Suppressor macrophage treated with lipopolysaccharide for 1 hour (primary cell): ENCODE measurements at places on chromosomes 5 and 9.
A peak's percentile ranks its signal among the peaks of the same experiment; 100 is the strongest.

DNA sequence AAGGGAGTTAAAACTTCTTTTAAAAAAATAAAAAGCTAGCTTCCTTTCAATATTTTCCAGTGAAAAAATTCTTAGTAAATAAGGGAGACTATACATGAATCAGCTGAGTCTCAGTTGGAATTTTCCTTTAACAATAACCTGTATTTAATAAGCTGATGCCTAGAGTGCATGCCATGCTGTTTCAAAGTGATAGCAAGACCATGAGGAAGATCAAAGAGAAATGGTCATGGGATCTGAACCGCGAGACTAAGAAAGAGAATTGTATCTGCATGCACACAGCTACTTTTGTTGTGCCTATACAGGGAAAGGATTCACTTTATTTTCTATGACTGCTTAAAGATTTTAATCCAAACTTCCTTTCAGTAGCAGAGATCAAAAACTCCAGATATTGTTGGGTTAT, 2217.0 kb downstream of the MAT2B start:
- DNase-seq, result no peak

DNA sequence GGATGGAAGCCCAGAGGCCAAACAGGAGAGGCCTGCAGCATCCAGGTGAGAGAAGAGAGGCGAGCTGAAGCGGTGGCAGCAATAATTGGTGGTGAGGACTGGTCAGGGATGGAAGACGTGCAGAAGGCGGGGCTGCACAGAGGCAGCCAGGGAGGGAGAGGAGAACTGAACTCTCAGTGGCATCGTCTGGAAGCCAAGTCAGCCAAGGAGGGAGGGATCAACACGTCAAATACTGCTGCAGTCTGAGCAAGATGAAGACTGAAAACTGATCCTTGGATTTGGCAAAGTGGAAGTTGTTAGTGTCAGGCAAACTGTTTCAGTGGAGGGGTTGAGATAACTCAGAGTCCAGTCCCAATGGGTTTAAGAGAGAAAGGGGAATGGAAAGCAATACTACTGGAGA, 145.4 kb downstream of the CDK5RAP2 start:
- DNase-seq, result no peak

GRCh38 chr9:8757881-8758280, 958.3 kb upstream of the DMAC1 start:
- DNase-seq, result no peak

- DNase-seq, result peak; percentile 26
Measured at GRCh38 chr5:180201051-180201987, 7.7 kb downstream of the RASGEF1C start.

DNA sequence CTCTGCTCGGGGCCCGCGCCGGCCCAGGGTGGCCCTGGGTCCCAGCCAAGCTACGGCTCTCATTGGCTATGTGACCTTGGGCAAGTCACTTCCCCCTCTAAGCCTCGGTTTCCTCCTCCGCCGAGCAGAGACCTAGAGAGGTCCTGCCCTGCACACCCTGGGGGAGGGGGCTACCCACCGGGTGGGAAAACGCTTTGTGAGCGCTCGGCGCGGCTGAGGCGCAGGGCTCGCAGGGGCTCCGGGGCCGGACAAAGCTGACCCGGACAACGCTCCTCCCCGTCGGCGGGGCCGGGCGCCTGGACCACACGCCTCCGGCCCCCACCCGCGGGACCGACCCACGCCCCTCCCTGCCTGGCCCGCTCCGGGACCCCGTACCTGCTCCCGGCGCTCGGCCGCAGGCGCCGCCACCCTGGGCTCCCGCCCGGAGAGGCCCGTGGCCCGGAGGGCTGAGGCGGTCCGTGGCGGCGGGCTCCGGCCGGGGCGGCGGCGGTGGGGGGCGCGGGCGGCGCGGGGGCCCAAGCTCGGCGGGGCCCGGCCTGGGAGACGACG, 85.7 kb upstream of the MELK start:
- DNase-seq, result peak; percentile 77

- DNase-seq, result no peak
Measured at GRCh38 chr5:60583616-60584015, 116.3 kb downstream of the DEPDC1B start.

GRCh38 chr9:116717150-116717549, 30.0 kb downstream of the TRIM32 start:
- DNase-seq, result no peak

DNA sequence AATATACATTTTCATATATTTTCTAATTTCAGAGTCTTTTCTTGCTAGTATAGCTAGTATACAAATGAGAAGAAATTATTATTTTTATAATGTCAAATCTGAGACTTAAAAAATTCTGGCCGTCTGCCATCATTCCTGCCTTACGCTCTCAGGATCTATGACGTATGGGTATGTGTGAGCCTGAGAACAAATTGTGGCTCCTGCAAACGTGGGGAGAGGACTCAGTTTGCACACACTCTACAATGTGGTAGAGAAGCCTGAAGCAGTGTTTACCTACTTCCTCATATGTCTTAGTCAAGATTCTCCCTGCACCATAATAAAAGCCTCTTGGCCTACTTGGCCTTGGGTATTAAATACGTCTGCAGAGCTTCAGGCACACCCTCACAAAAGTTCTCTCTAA, 825.4 kb downstream of the SEMA5A start:
- DNase-seq, result no peak

DNA sequence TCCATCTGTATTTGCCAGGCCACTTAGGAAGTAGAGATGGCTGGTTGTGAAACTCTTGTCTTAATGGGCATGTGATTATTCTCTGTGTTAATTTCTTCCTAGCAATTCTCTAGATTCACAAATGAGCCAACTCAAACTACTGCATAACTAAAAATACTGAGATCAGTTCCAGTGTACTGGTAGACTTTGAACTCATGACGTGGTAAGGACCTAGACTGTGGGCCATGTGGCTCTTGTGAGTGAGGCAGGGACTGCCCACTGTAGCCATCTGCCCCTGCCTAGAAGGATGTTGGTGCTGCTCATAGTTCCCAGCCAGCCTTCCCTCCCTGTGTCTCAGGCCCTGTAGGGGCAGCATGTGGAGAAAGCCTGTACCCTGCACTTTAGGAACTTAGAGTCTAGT, 47.4 kb downstream of the CYSTM1 start:
- DNase-seq, result no peak

DNA sequence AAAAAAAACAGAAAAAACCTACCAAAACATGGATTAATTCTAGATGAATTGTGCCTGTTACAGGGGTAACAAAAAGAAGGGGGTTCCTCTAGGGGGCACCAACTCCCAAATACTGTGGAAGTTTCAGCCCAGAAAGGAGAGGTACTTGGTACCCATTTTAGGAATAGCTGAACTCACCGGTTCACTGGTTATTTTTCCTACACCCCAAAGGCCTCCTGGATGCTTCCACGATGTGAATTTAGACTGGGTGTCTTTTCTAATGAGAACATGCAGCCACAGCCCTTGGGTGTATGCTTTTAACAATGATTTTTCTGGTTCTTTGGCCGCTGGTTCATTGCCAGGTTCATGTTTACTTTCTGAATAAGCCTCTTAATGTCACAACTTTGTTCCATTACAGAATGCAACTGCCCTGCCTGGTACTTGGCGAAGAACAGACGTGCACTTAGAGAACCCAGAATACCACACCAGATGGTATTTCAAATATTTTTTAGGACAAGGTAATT, 46.7 kb downstream of the GARNL3 start:
- DNase-seq, result peak; percentile 36

DNA sequence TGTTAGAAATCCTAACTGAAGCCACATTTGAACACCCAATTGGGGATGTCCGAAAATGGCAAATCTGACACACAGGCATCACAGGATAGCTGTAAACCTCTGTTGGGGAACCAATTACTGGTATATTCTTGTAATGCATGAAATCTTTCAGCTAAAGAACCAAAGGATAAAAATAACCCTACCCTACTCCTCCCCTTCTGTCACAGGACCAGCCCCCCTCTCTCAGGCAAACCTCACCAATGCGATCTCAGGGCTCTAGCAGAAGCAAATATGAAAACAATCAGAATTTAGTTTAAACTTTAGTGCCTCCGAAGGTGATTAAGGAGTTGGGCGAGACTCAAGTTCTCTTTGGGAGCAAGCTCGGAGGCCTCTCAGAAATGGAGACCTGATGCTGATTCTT, 499.3 kb downstream of the SPOCK1 start:
- no peak for DNase-seq

GRCh38 chr9:35736201-35736633, 3.8 kb downstream of the CREB3 start:
- peak; percentile 81 for DNase-seq

DNA sequence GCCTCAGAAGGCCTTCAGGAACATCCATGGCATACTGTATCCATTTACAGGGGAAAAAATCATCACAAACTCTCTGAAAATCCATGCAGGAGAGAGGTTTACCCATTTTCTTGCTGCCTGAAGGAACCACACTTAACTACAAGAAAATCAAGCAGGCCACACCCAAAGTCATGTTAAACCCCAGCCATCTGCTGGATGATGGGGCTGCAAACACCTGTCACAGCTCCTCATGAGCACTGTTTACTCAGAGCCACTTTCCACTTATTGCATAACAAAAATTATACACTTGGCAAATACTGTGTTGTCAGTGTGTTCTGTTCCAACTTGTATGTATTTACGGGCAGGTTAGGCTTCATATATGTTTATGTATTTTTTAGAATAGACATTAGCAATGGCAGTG, 35.8 kb downstream of the PPIC start:
- DNase-seq, result no peak

DNA sequence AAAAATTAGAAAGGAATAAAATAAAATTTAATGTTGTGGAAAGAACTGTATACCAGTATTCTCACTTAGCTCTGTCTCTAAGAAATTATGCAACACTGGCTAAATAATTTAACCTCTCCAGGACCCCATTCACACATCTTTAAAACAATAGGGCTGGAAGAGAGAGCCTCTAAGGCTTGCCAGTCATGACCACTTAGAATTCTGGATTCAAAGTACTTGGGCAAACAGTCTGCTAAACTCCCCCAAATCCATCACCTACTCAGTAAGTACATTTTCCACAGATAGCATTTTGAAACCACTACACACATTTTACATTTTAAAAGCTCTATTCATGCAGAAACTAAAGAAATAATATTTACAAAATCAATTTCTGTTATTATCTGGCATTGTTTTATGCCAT, 291.7 kb downstream of the TMEM167A start:
- no peak for DNase-seq

DNA sequence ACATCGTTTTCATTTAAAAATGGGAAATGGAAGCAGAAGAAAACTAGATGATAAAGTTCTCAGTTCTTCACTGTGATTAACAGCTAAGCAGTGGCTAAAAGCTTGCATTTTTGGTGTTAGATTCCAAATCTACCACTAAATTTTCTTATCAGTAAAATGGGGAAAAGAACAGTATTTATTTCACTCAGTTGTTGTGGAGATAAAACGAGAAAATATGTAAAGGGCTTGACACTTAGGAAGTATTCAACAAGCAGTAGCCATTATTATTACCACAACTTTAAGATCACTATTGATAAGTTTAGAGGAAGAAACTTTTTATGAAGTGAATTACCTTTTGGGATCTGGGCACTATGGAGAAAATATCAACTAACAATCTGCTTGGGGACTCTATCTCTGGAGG, 4.5 kb downstream of the STOM start:
- no peak for DNase-seq

- DNase-seq, result no peak
Measured at GRCh38 chr9:98567540-98568233, 141.0 kb downstream of the GABBR2 start.

DNA sequence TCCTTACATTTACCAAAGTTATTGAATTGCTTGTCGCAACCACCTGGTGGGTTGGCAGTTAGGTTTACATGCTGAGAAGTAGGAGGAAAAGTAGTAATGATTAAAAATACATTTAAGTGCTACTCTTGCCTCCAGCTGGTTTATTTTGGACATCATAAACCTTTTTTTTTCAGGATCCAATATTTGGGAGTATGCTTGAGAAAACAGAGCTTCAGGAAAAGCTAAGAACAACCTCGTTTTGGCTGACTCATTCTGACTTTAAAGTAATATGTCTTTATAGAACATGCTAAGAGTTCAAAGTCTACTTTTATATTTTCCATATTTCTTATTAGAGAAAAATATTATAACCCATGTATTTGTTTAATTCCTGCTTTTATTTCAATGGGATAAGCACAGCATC, 41.7 kb upstream of the BNC2 start:
- DNase-seq, result no peak

DNA sequence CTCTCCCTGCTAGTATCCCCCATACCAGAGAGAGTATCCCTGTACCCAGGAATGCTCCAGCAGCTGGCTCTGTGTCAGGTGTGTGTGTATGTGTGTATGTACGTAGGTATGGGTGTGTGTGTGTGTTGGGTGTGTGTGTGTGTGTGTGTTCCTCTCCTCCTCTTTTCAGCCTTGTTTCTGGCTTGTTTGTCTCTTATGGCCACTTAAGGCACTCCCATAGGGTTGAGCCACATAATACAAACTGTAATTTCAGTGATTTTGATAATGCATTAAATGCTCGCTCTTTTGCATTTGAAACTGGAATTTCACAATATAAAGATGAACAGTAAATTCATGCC, 80.8 kb upstream of the SH3PXD2B start:
- DNase-seq, result no peak

- DNase-seq, result no peak
Measured at GRCh38 chr5:133051061-133051541, 712 bp upstream of the HSPA4 start.

DNA sequence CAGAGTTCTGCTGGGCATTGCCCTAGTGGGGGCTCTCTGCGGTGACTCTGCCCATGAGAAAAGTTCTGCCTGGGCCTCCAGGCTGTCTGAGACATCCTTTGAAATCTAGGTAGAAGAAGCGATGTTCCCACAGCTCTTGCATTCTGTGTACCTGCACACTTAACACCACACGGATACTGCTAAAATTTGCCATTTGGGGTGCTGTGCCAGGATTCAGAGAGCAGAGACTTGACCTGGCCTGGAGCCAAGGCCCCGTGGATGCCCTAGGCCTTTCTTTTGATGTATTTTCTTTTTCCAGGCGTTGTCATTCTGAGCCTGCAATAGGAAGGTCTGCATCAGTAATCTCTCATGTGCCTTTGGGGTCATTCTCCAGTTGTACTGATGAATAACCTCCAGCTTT, 89.3 kb upstream of the IL12B start:
- DNase-seq, result no peak

DNA sequence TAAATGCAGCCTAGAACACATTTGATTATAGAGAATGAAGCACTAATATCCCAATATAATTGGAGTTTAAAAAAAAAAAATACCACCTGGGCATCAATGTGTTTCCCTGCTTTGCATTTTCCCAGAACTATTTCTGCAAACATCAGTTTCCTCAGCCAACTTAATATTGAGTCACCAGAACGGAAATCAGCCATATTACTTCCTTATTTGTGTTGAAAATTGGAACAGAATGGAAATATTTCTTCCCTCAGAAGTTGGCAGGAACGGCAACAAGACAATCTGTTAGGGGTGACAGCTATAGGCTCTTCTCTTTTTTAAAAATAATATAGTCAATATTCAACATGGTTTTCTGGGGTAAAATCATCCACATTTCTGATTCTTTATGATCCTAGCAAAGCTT, 4.0 kb downstream of the MFAP3 start:
- DNase-seq, result peak; percentile 44
